ENCODE measurements at places on chromosomes 11 and 22.
A peak's percentile ranks its signal among the peaks of the same experiment; 100 is the strongest.

- DNase-seq, result no peak
Measured at GRCh38 chr22:22932512-22932941, 44.9 kb downstream of the IGLL5 start.

DNA sequence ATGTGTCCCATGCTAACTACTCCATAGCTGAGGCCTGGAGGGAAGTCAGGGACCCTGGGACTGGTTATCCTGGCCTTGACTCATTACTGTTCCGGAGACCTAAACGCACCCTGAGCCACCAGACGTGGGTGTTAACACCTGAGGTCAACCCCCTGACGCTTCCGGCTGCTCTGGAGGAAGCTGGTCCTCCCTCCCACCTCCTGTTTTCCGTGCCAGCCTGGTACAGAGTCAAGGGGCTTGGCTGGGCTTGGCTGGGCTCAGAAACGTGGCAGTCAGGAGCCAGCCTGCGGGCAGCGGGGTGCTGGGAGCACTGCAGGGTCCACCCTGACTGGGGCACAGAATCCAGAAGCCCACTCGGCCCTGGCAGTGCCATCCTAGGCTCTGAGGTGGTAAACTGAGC, 2.6 kb downstream of the TMPRSS4 start:
- DNase-seq, result no peak

DNA sequence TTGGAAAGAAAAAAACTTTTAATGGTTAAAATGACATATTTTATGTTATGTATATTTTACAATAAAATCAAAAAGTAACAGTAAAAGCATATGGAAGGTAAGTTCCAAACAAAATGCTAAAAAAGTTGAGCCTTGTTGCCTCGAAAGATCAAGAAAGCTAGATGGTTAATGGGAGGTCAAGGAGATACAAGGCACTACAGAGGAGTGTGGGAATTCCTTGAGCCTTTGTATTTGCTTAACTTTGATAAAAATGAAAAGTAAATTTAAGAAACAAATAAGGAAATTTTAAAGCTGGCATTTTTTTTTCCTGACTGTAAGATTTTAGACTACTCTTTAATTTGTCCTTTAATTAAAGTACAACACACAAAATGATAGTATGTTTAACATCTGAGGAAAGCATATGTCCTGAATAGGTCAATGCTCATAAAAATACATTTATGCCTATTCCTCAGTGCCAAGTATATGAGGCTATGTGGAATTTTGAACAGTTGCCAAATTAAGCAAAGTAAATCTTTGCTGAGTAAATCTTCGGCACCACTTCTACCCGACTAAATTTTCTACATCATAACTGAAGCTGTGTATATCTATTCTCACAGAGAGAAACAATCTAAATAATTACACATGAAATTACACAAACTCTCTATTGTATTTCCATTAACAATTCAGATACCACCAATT, 108.8 kb downstream of the TTC28 start:
- DNase-seq, result no peak

DNA sequence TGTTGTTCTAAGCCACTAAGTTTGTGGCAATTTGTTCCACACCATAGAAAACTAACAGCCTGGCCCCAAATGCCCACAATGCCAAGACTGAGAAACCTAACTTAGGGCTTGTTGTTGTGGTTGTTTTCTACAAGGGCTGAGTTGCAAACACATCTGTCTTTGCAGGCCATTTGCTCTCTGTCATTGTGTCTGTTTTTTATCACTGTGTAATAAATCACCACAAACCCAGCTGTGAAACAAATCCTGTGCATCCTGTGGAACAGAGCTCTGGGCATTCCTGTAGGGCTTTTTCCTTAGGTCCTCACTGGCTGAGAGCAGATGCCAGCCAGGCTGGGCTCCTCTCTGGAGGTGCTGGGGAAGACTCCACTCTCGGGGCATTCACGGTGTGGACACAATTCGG, 15.7 kb upstream of the SYT8 start:
- DNase-seq, result no peak

DNA sequence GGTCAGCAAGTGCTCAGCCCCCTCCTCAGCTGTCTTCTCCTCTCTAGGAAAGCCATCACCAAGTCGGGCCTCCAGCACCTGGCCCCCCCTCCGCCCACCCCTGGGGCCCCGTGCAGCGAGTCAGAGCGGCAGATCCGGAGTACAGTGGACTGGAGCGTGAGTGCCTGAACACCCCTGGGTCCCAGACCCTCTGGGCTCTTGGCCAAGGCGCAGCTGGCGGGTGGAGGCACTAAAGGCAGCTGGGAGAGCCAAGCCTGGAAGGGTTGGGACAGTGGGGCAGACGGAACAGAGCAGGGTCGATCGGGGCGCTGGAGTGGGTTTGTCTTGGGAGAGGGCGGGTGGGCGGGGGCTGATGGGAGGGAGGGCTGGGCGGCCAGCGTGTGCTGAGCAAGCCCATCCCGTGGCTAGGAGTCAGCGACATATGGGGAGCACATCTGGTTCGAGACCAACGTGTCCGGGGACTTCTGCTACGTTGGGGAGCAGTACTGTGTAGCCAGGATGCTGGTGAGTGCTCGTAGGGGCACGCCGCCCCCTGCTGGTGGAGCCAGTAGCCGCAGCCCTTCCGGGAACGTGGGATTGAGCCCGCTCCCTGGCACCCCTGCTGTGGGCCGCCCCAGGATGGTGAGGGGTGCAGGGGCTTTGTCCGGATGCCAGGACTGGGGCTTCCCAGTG, 14.1 kb upstream of the MDK start:
- peak; percentile 76 for DNase-seq

DNA sequence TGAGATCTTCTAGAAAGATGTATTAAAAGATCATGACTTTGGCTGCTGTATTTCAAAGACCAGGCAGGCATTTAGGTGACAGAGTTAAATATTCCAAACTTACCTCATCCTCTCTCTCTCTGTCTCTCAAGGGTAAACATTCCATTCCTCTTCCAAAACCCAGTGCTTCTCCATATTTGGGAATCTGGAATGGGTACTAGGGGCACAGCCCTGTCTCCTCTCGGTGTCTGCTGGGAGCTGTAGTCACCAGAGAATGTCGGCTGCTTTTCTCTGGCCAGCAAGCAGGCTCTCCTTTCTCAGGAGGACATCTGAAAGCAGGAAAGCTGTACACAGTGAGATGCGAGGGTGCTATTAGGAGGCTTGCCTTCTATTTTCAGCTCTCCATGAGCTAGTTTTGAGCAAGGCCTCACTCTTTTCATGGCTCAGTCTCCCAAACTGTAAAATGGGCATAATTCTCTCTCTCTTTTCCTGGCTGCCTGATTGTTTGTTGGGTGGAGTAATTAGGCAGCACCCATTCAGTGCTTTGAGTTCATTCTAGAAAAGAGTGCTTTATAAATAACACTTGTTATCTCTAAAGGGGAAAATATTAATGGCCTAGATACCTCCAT, 9.3 kb upstream of the PEX26 start:
- no peak for DNase-seq

DNA sequence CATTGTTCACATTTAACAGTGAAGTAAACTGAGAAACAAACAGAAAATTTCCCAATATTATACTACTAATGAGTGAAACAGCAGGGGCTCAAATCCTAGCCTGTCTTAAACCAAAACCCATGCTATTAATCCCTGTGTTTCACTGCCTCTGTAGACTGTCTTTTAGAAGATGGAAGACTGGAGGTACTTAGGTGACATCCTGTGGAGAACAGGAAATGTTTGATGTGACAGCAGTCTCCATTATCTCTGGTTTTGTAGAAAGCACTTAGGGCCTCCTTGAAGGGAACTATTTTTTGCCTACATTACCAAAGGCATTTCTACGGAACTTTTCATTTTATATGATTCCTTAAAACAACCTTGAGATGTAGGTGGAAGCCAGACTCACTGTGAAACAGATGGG, 288.1 kb upstream of the SORL1-AS1 start:
- DNase-seq, result no peak

DNA sequence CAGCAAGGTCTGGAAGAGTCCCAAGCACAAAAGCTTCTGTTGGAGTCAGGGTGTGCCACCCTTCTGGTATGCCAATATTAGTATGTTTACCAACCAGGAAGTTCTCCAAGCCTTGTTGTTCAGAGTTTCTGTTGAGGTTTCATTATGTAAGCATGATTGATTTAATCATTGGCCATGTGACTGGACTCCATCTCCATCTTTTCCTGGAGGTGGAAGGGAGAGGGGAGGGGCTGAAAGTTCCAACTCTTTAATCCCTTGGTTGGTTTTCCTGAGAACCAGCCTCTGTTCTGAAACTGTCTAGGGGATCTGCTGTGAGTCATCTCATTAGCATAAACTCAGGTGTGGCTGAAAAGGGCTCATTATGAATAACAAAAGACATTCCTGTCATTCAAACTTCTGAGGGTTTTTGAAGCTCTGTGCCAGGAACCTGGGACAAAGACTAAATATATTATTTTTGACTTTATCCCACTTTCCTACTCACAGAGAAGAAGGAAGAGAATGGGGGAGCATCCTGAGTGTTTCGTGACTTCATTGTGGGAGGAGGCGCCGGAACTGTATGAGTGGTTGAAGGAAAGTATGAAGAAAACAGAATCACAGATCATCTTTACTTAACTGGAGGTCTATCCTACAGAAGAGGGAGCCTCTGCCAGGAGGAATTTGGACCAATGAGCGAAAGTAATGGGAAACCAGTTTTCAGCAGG, 138.2 kb downstream of the NECTIN1 start:
- DNase-seq, result no peak

- DNase-seq, result no peak
Measured at GRCh38 chr22:27724157-27724556, 77.4 kb downstream of the MN1 start.

DNA sequence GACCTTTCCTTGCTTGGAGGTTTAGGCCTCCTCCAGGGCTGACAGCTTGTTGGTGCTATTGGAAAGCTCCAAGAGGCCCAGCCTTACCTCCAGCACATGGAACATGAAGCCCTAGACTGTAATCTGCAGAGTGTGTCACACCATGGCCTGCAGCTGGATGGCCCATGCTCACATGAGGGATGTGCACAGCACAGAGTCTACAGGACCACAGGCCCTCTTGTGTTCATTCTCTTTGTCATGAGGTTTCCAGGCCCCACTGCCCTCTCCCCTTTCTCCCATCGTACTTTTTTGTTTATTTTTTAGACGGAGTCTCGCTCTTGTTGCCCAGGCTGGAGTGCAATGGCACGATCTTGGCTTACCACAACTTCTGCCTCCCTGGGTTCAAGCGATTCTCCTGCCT, 10.0 kb downstream of the FADS1 start:
- no peak for DNase-seq

DNA sequence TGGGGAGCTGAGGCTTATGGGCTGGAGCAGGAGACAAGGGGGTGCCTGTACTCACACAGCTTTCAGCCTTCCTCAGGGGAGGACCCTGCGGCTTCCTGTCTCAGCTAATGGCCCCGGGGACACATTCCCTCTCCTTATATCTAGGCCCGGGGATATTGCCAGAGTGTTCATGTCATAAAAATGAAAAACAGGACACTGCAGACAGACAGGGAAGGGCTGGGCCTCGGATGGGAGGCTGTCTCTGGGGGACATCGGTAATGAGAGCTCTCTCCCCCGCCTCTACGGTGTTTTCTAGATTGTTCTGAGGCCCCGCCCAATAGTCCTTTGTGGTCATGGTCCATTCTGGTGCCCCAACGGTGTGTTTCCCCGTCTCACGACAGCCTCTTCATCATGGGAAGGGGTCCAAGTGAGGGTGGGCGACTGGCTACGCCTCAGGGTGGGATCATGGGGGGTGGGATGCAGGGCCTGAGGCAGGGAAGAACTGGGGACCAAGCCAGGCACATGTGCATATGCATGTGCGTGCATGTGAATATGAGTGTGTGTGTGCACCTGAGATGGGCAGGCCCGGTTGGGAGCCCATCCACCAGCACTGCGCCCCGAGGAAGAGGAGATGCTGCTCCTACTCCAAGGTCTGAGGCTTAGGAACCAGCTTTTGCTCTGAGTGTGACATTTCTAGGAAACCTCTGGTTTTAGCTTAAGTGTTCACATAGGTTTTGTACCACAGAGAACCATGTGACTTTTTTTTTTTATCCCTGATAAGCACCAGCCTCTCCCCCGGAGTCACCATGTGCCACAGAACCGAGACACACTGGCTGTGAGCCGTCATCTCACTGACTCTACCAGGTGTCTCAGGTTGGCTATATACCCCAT, 5.3 kb downstream of the ARVCF start:
- no peak for DNase-seq

- no peak for DNase-seq
Measured at GRCh38 chr11:128448200-128448886, 139.0 kb downstream of the ETS1 start.

- DNase-seq, result no peak
Measured at GRCh38 chr11:118139578-118139977, 13.0 kb downstream of the SCN4B start.

GRCh38 chr11:93192163-93192562, 5.6 kb downstream of the SLC36A4 start:
- no peak for DNase-seq

GRCh38 chr11:85805387-85805786, 5.6 kb downstream of the SYTL2 start:
- no peak for DNase-seq

DNA sequence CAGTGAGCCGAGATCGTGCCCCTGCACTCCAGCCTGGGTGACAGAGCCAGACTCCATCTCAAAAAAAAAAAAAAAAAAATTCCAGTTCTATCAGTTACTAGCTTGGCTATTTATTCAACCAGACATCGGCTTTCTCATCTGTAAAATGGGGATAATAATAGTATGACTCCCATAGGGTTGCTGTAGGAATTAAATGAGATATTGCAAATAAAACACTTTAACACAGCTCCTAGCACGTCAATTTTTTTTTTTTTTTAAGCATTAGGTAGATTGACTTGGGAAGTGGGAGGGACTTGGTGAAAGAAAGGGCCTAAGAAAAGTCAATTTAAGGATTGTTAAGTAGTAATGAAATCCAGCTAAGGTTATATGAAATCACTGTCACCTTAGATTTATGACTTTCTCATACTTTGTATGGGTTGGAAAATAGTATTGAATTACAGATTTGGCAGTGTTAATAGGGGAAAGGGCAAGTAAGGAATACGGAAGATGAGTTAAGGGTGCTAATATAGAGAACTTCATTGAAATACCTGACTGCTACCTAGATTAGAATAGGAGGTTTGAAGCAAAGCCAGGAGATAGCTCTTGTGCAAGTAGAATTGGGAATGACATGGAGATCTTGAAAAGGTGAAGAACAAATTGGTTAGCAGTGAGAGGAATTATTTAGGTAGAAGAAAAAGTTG, 28.8 kb downstream of the BIRC2 start:
- DNase-seq, result no peak

DNA sequence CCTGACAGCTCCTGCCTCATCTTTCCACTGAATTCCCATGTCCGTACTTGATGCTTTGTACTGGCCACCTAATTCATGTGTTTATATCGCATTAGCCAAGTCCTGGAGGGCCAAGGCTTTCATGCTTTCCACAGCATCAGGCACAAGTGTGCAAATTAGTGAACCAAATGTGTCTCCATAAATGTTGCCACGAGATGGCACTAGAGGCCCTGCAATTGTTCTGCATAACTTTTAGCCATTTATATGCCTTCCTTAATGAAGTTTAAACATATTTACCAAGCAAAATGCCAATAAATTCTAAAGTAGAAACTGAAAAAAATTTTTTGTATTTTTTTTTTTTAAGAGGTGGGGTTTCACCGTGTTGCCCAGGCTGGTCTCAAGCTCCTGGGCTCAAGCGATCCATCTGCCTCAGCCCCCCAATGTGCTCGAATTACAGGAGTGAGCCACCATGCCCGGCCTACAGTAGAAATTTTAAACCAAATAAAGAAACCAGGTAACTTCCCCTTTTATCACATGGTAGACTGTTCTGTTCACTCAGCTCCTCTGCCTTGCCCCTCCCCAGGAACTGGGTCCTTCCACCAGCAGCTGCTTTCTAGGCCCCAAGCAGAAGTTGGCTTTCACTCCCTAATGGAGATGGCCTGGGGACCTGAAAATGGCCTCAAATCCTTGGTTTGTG, 20.8 kb upstream of the IL18BP start:
- DNase-seq, result peak; percentile 29

- DNase-seq, result no peak
Measured at GRCh38 chr11:66523611-66524010, 13.2 kb downstream of the BBS1 start.
